T-helper 2 cell treated with Interferon-gamma antibody and Interleukin-4, amounts not matched to agents 5 μg/mL and 100 μg/mL, for 36 hours (primary cell): ENCODE measurements at places on chromosomes 1 and 21.

DNA sequence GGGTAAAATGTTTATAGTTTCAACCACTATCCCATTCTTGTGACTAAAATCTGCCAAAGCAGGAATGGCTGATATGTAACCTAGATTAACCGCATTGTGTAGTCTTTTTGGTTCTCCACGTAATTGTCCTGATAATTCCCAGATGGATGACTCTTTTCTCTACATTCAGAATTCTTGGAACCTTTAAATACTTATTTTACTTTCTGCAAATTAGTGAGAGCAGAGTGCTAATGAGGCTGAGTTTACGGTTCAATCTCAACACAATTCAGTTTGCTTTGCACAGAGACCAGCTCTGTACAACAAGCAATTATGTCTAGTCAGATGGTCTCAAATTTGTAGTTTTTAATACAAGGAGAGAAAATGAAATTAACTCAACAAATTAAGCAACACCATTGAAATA is 9.1 kb downstream of the CRB1 start:
- H3K4me3 ChIP-seq, result no peak overlapping the region
- no peak overlapping the region for H3K27ac ChIP-seq

DNA sequence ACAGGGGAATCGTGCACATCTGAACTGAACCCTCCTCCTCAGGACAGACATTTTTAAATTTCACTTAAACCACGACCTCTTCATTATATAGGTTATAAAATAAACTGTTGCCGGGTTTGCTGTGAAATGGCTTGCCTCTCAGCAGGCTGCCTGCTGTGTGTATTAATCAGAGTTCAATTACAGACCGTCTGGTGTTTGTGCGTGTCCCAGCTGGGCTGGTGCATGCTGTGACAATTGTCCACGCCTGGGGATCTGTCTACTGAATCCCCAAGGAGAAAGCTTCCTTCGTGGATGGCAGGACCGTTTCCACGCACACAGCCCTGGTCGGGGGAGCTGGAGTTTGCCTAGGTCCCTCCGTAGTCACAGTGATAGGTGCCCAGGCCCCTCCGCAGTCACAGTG is 13.4 kb upstream of the AGPAT3 start:
- peaks cover 33% of the 10 kb centered on the region for H3K4me1 ChIP-seq
- H3K4me3 ChIP-seq, result no peak overlapping the region
- H3K27me3 ChIP-seq, result no peaks in the 10 kb centered on the region
- H3K27ac ChIP-seq, result no peak overlapping the region
- H3K36me3 ChIP-seq, result peaks cover 5% of the 10 kb centered on the region
- no peak for DNase-seq

DNA sequence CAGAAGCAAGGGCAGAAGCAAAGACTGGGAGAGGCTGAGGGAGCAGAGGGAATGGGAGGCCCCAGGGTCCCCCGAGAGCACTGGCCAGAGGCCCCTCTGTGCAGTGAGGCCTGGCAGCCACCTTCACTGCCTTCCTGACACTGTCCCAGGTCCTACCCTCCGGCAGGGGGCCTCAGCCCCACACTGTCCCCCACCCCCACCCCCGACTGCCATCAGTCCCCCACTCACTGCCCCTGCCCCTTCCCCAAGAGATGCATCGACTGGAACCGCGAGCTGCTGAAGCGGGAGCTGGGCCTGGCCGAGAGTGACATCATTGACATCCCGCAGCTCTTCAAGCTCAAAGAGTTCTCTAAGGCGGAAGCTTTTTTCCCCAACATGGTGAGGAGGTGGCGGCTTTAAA is 13.0 kb upstream of the PADI6 start:
- peaks cover 2% of the 10 kb centered on the region for H3K4me1 ChIP-seq
- no peak for DNase-seq
- no peak overlapping the region for H3K27ac ChIP-seq
- no peaks in the 10 kb centered on the region for H3K36me3 ChIP-seq
- no peak overlapping the region for H3K4me3 ChIP-seq

DNA sequence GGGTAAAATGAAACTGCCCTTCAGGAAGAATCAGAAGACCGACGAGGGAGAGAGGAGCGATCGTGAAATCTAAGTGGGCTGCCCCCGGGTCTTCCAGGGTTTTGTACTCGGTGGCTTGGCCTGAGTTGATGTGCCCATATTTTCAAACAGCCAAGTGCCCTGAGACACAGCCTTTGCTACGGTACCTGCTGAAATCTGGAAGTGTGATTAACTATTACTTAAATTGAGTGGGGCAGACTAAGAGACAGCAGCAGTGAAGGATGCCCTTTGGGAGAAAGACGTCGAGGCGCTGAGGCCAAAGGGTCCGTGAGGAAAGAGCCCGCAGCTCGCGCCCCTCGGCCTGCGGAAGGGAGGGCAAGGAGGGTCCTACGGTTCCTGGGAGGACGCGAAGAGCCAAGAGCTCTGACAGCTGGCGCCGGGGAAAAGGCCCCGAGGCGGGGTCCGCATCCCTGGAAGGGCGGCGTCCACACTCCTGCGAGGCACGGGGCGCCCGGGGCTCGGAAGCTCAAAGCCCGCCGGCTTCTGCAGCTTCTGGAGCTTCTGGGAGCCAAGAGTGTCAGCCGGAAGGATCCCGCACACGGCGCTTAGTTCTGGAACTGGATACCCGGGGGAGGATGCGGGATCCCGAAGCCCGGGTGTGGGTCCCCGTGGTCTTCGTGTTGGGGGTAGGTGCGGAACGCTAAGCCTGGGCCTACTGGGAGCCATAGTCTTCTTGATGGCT is 15.4 kb upstream of the RNU1-4 start:
- H3K4me1 ChIP-seq, result no peaks in the 10 kb centered on the region
- no peak overlapping the region for H3K4me3 ChIP-seq
- no peak for DNase-seq
- H3K27ac ChIP-seq, result no peak overlapping the region
- H3K27me3 ChIP-seq, result peaks cover 19% of the 10 kb centered on the region

DNA sequence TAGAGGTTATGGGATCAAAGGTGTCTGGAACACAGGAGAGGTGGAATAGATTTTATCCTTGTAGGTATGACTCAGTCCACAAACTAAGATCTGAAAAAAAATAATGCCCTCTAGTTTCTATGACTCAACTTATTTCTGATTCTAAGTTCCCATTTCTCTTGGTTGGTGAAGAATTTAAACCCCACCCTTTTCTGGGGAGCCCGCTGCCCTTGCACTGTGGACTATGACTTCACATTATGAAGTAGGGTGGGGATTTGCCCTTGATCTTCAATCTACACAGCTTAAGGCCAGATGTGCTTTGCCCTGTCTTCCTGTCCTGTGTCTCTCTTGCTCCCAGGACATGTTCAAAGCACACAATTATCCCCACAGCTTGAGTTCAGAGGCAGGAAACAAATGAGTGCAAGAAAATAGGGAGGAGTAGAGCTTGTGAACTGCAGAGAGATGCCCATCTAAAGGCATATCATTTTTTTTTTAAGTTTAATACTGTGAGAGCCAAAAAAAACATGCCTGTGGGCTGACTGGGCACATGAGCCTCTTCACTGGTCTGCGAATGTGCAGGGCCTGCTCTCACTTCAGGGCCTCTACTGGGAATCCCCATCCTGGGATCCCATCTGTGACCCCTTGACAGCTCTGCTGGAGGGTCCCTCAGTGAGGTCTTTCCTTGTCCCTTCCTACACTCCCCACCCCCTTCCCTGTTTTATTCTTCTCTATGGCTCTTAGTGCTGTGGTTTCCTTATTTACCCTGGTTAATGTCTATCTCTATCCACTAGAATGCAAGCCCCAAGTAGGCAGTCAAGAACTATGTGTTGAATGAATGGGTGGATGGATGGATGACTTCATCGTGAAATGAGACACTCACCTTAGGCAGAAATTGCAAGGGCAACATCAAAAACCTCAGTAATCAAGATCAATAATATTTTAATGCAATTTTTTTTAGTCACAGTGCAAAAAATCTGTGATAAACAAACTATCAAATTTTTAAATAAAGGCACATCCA is 61.5 kb downstream of the CD58 start:
- DNase-seq, result peak; percentile 72
- peak overlapping the region; percentile 52 for H3K4me3 ChIP-seq
- H3K27me3 ChIP-seq, result no peaks in the 10 kb centered on the region
- H3K36me3 ChIP-seq, result peaks cover 26% of the 10 kb centered on the region
- peak overlapping the region; percentile 93 for H3K27ac ChIP-seq

GRCh38 chr21:35222021-35222420 is 172.9 kb upstream of the RUNX1 start:
- peak overlapping the region; percentile 58 for H3K4me3 ChIP-seq
- H3K36me3 ChIP-seq, result peaks cover 2% of the 10 kb centered on the region
- no peaks in the 10 kb centered on the region for H3K27me3 ChIP-seq
- H3K27ac ChIP-seq, result peak overlapping the region; percentile 73

DNA sequence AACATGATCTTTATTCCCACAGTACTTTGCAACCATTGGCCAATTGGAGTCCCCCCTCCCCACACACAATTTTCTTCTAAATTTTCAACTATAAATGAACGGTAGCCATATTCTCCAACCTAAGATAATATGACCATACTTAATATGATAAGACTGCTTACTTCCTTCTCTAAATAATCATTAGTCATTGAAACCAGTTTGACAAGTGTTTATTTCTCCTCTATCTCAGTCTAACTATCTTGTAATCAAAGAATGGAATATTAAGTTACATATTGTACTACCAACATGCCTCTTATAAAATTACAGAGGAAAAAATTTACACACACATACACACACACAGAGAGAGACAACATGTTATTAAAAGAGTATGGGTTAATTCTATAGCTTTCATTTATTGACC is 567.4 kb upstream of the TMPRSS15 start:
- H3K4me3 ChIP-seq, result no peak overlapping the region
- DNase-seq, result no peak
- no peaks in the 10 kb centered on the region for H3K27me3 ChIP-seq
- no peak overlapping the region for H3K27ac ChIP-seq
- H3K36me3 ChIP-seq, result no peaks in the 10 kb centered on the region

DNA sequence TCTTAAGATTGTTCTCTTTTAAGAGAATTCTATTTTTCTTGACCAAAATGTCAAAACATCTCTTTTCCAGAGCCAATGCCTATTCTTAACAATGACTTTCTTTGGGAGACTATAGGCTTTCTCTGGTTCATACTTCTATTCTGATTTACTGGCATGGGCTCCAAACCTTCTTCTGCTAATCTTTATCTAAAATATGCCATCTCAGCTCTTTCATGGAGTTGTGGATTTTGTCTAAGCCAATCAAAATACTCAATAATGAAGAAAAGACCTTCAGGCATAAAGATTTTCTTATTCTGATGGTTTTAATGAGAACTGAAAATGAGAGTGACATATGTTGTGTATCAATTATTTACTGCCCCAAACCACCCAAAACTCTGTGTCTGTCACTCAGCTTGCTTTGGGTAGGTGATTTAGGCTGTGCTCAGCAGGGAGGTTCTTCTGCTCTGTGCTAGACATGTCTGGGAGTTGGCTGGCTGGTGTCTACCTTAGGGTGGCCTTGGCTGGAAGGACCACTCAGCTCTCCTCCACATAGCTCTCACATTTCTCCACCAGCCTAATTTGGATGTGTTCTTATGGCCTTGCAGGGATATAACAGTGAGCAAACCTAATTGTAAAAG is 270.8 kb downstream of the PRDM2 start:
- H3K4me3 ChIP-seq, result no peak overlapping the region
- no peaks in the 10 kb centered on the region for H3K36me3 ChIP-seq
- no peak overlapping the region for H3K27ac ChIP-seq
- no peaks in the 10 kb centered on the region for H3K4me1 ChIP-seq
- DNase-seq, result no peak

DNA sequence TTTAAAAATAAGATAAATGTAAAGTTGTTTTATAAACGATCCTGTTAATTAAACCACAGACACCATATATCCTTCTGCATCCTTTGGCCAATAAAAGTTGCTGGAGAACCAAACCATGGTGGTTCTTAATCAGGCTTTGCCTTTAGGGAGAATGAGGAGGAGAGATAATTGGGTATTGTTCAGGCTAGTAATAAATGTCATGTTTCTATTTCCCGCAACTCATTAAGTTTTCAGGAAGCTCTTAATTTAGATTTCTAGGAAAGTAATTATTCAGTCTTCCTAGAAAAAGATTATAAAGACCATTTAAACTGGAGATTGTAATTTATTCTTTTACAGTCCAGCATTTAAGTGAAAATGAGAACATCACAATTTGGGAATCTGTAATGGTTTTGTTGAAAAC is 34.5 kb downstream of the RAB4A start:
- peaks cover 33% of the 10 kb centered on the region for H3K36me3 ChIP-seq
- no peak overlapping the region for H3K27ac ChIP-seq
- H3K27me3 ChIP-seq, result no peaks in the 10 kb centered on the region
- peaks cover 7% of the 10 kb centered on the region for H3K4me1 ChIP-seq
- H3K4me3 ChIP-seq, result no peak overlapping the region

GRCh38 chr1:228867108-228867950 is 132.1 kb downstream of the RHOU start:
- H3K4me1 ChIP-seq, result peaks cover 9% of the 10 kb centered on the region
- DNase-seq, result no peak
- H3K27me3 ChIP-seq, result peaks cover 8% of the 10 kb centered on the region
- H3K4me3 ChIP-seq, result no peak overlapping the region
- no peaks in the 10 kb centered on the region for H3K36me3 ChIP-seq

- H3K4me3 ChIP-seq, result peak within 1 kb of the TSS; percentile 88
- peak; percentile 83 for DNase-seq
- H3K27me3 ChIP-seq, result peaks cover 57% of the 10 kb centered on the region
Observed at GRCh38 chr1:29235955-29236711, at the start of gene PTPRU. PTPRU (plus strand) TSS chr1:29236522; CDS start chr1:29236645, 123 bp downstream.

- H3K27me3 ChIP-seq, result peaks cover 4% of the 10 kb centered on the region
- H3K4me1 ChIP-seq, result no peaks in the 10 kb centered on the region
- H3K36me3 ChIP-seq, result no peaks in the 10 kb centered on the region
- no peak overlapping the region for H3K27ac ChIP-seq
Observed at GRCh38 chr1:5647234-5647633, 345.0 kb downstream of the NPHP4 start.

GRCh38 chr1:58852731-58853485 is 69.1 kb upstream of the JUN start:
- H3K27me3 ChIP-seq, result no peaks in the 10 kb centered on the region
- no peak overlapping the region for H3K27ac ChIP-seq
- DNase-seq, result no peak
- H3K4me1 ChIP-seq, result peaks cover 17% of the 10 kb centered on the region
- H3K4me3 ChIP-seq, result no peak overlapping the region
- no peaks in the 10 kb centered on the region for H3K36me3 ChIP-seq

GRCh38 chr1:3491291-3492246 is 37.1 kb downstream of the ARHGEF16 start:
- no peaks in the 10 kb centered on the region for H3K27me3 ChIP-seq
- DNase-seq, result peak; percentile 71
- no peak overlapping the region for H3K27ac ChIP-seq
- H3K4me1 ChIP-seq, result peaks cover 2% of the 10 kb centered on the region

- no peak overlapping the region for H3K4me3 ChIP-seq
- H3K4me1 ChIP-seq, result peaks cover 9% of the 10 kb centered on the region
- peaks cover 15% of the 10 kb centered on the region for H3K27me3 ChIP-seq
- no peaks in the 10 kb centered on the region for H3K36me3 ChIP-seq
- DNase-seq, result no peak
Observed at GRCh38 chr1:24155011-24155782, 12.3 kb upstream of the IL22RA1 start.

- H3K4me1 ChIP-seq, result no peaks in the 10 kb centered on the region
- H3K27ac ChIP-seq, result no peak overlapping the region
- DNase-seq, result no peak
- H3K27me3 ChIP-seq, result no peaks in the 10 kb centered on the region
- no peak overlapping the region for H3K4me3 ChIP-seq
Observed at GRCh38 chr1:87644033-87644578, 315.4 kb downstream of the LMO4 start.

GRCh38 chr1:1625824-1626206 is 6.2 kb upstream of the MMP23B start:
- no peak overlapping the region for H3K4me3 ChIP-seq
- peaks cover 2% of the 10 kb centered on the region for H3K4me1 ChIP-seq
- H3K36me3 ChIP-seq, result peaks cover 2% of the 10 kb centered on the region

- no peaks in the 10 kb centered on the region for H3K4me1 ChIP-seq
- peaks cover 4% of the 10 kb centered on the region for H3K27me3 ChIP-seq
- no peak for DNase-seq
- H3K36me3 ChIP-seq, result no peaks in the 10 kb centered on the region
- no peak overlapping the region for H3K27ac ChIP-seq
Observed at GRCh38 chr1:114135786-114136185, 17.9 kb downstream of the SYT6 start.
